Right atrium auricular region (tissue), 2 donors: ENCODE measurements at places on chromosomes 3 and 15. TPM values are rescaled to one million over a fixed set of nuclear protein-coding genes. Genes with fewer than 3 reads are reported as not detected.

DNA sequence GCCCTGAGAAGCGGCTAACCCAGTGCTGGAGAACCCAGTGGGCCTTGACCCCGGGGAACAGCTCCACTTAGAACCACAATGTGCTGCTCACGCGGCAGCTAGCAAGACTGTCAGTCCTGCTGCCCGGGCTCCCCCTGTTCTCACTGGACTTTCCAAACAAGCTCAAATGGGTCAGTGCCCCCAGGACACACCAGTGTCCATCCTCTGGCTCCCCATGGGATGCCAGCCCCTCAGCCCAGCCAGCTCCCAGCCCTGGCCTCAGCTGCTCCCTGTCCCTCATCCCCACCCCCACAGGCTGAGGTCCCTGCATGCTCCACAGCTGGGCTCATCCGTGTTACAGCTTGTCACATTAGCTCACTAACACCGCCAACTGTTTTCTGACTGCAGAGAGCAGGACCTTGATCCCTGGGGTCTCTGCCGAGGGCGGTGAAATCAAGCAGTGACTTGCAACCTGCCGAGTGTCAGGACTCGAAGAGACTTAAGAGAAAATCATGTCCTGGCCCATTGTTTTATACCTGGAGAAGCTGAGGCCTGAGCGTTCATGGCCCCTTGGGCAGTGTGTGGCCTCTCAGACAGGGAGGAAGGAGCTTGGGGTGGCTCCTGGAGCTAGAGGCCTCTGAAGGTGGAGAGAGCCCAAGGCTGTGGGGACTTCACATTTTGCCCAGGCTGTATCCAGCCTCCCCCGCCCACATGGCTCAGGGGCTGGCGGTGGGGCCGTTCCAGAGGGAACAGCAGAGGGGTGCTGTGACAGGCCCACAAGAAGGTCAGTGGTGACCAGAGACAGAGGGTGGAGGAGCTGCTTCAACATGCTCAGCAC lies 157.5 kb downstream of the MEGF11 start:
- no peak for DNase-seq

The PLAAT1 gene
- 11.2 TPM for total RNA-seq

GRCh38 chr3:52873433-52874159 lies 23.8 kb downstream of the STIMATE start:
- no peak for DNase-seq

GRCh38 chr3:187773233-187774184 lies 28.2 kb upstream of the BCL6 start:
- no peak for DNase-seq

GRCh38 chr15:83205725-83206324 lies 1.8 kb downstream of the HDGFL3 start:
- no peak for DNase-seq

The ITIH3 gene
- total RNA-seq = 2.1 TPM

DNA sequence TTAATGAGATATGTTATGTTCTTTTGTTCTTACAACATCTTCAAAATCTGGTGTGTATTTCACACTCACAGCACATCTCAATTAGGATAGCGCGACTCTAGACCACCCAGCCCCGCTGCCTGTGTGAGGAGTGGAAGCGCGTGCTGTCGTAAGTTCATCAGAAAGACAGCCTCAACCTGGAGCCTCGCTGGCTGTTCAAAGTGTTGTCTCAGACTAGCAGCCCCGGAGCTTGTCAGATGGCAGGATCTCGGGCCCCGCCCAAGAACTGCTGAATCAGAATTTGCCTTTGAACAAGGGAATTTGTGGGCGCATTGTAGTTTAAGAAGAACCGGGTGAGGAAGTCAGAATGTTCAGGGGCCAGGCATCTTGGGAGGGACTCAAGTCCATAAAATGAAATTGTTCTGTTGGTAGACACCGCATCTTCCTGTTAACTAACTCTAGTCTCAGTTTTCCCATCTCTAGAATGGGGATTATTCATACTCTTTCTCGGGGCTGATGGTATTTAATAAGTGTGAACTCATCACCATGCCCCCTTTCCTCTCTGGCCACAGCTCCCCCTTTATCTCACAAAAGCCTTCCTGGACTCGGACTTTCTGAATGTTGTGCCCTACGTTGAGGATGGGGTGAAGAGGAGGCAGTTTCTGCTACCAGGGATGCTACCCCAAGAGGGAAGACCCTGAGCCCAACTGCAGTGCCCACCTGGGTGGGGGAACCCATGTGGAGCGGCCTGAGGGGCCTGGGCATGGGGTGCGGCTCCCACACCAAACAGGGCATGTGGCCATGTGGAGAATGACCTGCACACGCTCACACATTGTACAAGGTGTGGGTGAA lies 40.4 kb downstream of the BHLHE40 start:
- DNase-seq = no peak

DNA sequence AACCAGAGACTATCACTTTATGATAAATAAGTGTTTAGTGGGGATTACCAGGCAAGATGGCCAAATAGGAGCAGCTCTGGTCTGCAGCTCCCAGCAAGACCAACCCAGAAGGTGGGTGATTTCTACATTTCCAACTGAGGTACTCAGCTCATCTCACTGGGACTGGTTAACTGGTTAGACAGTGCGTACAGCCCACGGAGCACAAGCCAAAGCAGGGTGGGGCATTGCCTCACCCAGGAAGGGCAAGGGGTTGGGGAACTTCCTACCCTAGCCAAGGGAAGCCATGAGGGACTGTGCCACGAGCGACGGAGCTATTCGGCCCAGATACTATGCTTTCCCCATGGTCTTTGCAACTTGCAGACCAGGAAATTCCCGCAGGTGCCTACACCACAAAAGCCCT lies 171.0 kb downstream of the CTNNB1 start:
- no peak for DNase-seq
